ENCODE measurements at places on chromosomes 6 and 20.

DNA sequence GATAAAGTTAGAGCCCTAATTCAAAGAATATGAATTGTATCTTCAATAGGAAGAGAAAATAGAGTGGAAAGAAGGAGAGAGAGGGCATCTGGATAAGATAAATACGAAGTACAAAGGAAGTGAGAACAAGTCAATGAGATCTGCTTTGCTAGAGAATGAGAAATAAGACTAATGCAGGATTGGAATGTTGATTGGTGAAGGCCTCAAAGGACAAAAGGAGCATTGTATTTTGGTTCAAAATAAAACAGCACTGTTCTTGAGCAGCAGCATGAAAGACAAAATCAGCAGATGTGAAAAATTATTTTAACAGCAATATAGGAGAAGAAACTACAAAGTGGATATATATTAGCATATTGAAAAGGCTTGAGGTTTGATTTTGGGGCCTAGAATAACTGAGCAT is 5.1 kb upstream of the TMEM244 start:
- DNase-seq = no peak

- no peak for DNase-seq
Measured at GRCh38 chr6:47502920-47503319, 25.3 kb downstream of the CD2AP start.

DNA sequence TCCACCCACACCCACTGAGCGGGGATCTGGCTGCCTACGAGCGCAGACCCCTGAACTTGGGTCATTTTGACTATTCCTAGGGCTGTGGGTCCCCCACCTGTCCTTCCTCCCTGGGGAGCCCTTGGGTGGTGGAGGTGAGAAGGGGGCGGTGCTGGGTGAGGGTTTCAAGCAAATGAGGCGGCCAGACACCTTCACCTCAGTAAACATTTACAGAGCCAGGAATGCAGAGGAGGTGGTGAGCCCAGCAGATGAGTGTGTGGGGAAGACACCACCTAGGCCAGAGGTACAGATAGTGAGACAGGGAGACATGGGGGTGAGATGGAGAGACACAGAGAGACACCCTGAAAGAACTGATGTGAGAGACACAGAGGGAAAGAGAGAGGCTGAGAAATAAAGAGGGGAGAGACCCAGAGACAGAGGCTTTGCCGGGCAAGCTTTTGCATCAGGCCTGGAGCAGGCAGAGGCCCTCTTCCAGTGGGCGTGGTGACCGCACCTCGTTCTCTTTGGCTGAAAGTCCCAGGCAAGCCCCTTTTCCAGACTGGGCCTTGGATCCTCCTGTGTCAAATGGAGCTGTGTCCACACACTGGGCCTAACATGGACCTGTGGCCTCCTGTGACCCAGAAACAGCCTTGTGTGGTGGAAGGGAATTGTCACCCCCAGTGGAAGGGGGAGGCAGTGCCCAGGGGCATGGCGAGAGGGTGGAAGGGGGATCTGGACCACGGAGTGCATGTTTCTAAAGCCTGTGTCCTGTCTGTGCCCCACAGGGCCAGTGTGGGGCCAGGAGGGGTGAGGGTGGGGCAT is 29.7 kb downstream of the CEBPB start:
- no peak for DNase-seq

GRCh38 chr20:5608104-5608441 is 142.1 kb upstream of the SHLD1 start:
- no peak for DNase-seq

DNA sequence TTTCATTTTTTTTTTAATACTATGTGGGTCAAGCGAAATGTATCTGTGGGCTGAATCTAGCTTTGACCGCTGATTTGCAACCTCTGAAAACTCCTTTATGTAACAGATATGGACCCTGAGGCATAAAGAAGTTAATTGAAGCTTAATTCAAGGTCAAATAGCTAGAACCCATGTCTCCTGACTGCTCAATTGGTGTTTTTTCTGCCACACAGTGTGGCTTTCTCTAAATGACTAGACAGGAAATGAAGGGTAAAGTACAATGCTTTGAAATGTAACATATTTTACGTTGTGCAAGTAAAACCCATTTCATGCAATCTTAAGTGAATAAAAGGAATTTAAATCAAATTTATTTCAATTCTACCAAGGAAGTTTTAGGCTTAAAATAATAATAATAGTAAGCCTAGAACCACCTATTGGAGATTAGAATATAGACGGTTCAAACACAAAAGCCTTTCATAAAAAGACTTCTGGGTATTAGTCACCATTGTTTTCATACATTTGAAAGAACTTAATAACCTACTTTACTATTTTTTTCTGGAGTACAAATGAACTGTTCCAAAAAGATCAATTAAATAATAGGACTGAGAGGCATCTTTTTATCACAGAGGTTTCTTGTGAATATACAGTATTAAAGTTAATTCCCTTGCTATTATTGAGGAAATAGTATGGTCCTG is 279.8 kb downstream of the EPHA7 start:
- DNase-seq = no peak

GRCh38 chr6:113994934-113995342 is 24.0 kb upstream of the HDAC2 start:
- peak; percentile 78 for DNase-seq

- DNase-seq = no peak
Measured at GRCh38 chr6:135566311-135567068, 69.0 kb upstream of the AHI1 start.

DNA sequence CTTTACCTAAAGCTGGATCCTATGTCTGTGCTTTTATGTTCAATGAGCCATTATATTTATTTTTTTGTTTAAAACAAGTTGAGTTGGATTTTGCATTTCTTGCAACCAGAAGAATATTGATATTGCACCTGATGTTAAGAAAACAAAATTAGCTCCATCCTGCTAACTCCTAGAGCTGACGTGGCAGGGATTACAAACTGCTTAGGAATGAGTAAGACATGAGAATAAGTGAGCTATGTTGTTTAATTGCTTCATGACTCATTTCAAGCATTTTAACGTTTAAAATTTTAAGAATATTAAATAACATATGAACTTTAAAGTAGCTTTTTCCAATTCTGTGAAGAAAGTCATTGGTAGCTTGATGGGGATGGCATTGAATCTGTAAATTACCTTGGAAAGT is 663.5 kb downstream of the EPM2A start:
- DNase-seq = peak; percentile 23
